Endothelial cell of umbilical vein (primary cell): ENCODE measurements at places on chromosomes 16 and 17.

- H3K4me3 ChIP-seq: no peak overlapping the region
- no peak for DNase-seq
- no peaks in the 10 kb centered on the region for H3K27me3 ChIP-seq
- no peak overlapping the region for H3K27ac ChIP-seq
- H3K36me3 ChIP-seq: no peaks in the 10 kb centered on the region
These were observed 1.6 kb downstream of the APOBR start for GRCh38 chr16:28495795-28496749.

- no peaks in the 10 kb centered on the region for H3K27me3 ChIP-seq
- DNase-seq: no peak
- H3K27ac ChIP-seq: no peak overlapping the region
- no peaks in the 10 kb centered on the region for H3K4me1 ChIP-seq
- H3K36me3 ChIP-seq: no peaks in the 10 kb centered on the region
- H3K4me3 ChIP-seq: no peak overlapping the region
These were observed 7.6 kb upstream of the C1QTNF8 start for GRCh38 chr16:1103636-1103980.

DNA sequence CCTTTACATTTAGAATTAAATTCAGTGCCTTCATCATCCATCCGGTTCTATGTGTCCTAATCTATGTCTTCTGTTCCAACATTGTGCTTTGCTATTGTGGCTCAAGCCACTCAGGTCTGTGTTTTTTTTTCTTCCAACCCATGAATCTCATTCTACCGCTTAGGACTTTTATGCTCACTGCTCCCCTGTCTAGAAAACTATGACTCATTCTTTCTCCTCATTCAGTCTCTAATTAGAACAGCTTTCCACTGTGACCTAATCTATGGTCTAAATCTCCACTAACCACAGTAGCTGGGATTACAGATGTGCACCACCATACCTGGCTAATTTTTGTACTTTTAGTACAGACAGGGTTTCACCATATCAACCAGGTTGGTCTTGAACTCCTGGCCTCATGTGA, 418.7 kb downstream of the KCNJ2 start:
- H3K4me3 ChIP-seq: no peak overlapping the region
- H3K4me1 ChIP-seq: no peaks in the 10 kb centered on the region
- H3K27ac ChIP-seq: no peak overlapping the region
- H3K27me3 ChIP-seq: no peaks in the 10 kb centered on the region
- H3K36me3 ChIP-seq: no peaks in the 10 kb centered on the region

- H3K4me3 ChIP-seq: no peak overlapping the region
- H3K27ac ChIP-seq: no peak overlapping the region
- H3K36me3 ChIP-seq: no peaks in the 10 kb centered on the region
- DNase-seq: no peak
- no peaks in the 10 kb centered on the region for H3K4me1 ChIP-seq
These were observed 195.6 kb downstream of the RGS9 start for GRCh38 chr17:65332779-65333178.

- no peaks in the 10 kb centered on the region for H3K27me3 ChIP-seq
- no peaks in the 10 kb centered on the region for H3K36me3 ChIP-seq
- peaks cover 31% of the 10 kb centered on the region for H3K4me1 ChIP-seq
- H3K27ac ChIP-seq: peak overlapping the region; percentile 23
These were observed 12.2 kb downstream of the CMC2 start for GRCh38 chr16:80994451-80994850.

GRCh38 chr16:51549836-51550235, 398.8 kb upstream of the SALL1 start:
- no peak for DNase-seq
- H3K4me1 ChIP-seq: no peaks in the 10 kb centered on the region
- H3K27ac ChIP-seq: no peak overlapping the region
- H3K4me3 ChIP-seq: no peak overlapping the region
- no peaks in the 10 kb centered on the region for H3K27me3 ChIP-seq
- no peaks in the 10 kb centered on the region for H3K36me3 ChIP-seq

- H3K27me3 ChIP-seq: no peaks in the 10 kb centered on the region
- H3K36me3 ChIP-seq: no peaks in the 10 kb centered on the region
- no peak overlapping the region for H3K4me3 ChIP-seq
- no peak overlapping the region for H3K27ac ChIP-seq
- H3K4me1 ChIP-seq: no peaks in the 10 kb centered on the region
These were observed 97.5 kb upstream of the ASIC2 start for GRCh38 chr17:33390479-33391176.
